ENCODE measurements at places on chromosomes 2 and 18.

DNA sequence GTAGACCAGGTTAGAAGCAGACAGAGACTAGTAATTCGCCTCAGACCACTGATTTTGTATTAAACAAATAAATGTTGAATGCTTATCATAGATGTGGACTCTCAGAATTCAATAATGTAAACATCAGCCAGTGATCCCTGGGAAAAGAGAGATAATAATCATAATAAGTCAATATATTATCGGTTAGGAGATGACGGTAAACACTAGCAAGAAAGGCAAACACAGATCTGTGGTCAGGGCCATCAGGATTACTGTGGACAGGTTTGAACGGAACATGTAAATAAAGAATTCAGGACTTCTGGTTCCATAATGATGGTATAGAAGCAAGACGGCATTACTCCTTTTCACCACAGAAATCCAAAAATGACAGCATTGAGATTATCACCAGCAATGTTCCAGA lies 861.6 kb downstream of the CBLN2 start:
- DNase-seq: no peak

- DNase-seq: no peak
These were observed 109.6 kb upstream of the EML6 start for GRCh38 chr2:54613794-54614257.

DNA sequence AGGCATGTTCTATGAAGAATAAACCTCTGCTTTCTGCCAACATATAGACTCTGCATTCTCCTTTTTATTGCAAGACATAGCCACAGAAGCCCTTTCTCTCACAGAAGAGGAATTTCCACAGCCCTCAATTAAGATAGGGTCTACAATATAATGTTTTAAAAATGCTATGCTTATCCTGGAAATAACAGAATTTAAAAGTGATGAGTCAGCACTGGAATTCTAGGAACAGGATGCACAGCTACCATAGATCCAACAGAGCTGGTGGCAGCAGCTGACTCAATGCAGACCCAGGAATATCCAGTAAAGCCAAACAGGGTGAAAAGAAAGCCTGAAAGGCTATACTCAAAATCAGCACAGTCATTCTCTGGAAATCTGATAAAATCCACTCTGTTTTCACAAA lies 866.9 kb downstream of the TRIB2 start:
- DNase-seq: no peak

DNA sequence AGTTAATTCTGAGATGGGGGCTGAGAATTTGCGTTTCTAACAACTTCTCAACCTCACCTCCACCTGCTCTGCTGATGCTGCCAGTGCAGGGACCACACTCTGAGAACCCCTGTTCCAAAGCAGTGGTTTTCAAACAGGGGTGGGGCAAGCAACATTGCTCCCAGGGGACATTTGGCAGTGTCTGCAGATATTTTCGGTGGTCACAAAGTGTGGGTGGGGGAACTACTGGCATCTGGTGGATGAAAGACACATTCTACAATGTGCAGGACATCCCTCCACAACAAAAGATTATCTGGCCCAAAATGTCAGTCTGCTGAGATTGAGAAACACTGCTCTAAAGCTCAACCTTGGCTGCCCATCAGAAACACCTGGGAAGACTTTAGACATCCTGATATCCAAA lies 188.7 kb upstream of the SATB2 start:
- no peak for DNase-seq

GRCh38 chr18:10804126-10804525 lies 278.3 kb downstream of the NAPG start:
- DNase-seq: no peak
